ENCODE measurements at places on chromosomes 1 and 21.

GRCh38 chr1:94642617-94643321, 101.2 kb upstream of the F3 start:
- DNase-seq, result no peak

GRCh38 chr1:169086603-169087455, 19.7 kb upstream of the ATP1B1 start:
- DNase-seq, result no peak

GRCh38 chr1:6418668-6419396, 887 bp downstream of the HES2 start:
- DNase-seq, result no peak

DNA sequence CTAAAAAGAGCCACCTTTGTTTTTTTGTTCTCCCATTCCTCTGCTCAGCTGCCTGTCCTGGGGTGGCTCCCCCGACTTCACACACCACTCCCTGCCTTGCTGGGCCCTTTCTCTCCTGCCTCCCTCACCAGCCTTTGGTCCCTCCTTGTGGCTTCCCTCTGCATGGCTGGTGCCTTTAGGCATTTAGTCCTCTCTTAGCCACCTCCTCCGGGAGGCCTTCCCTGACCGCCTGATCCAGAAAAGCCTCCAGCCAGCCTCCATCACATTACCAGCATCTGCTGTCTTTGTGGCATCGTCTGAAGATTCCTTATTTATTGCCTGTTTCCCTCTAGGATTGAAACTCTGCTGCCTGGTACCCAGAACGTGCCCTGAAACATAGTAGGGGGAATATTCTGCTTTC, 46.2 kb upstream of the ACOT11 start:
- no peak for DNase-seq

- peak; percentile 80 for DNase-seq
Measured at GRCh38 chr1:204207136-204207616, 6.6 kb downstream of the GOLT1A start.

GRCh38 chr1:184945029-184945428, 29.3 kb downstream of the NIBAN1 start:
- DNase-seq, result no peak

DNA sequence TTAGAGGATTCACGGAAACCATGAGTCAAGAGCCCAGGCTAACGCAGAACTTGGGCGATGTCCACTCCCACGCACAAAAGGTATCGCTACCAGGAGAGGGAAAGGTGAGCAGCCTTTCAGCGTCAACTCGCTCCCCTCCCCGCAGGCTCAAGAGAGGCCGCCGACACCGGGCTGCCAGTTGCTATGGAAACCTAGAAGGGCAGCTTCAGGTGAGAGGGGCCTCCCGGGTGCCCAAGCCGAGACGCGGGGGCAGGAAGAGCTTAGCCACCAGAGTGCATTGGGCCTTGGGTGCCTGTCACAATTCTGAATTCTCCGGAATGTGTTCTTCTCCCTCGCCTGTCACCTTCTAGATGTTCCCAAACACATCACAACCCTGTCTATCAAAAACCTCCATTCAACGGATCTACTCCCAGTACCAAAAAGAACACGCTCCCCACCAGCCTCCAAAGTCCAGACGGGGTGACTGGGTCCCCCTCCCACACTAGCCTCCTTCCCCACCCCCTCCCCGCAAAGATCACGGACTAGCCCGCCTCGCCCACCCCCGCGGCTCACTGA, 694 bp downstream of the MEAF6 start:
- peak; percentile 47 for DNase-seq
